ENCODE measurements at places on chromosomes 3 and 15. TPM values are rescaled to one million over a fixed set of nuclear protein-coding genes. Genes with fewer than 3 reads are reported as not detected.

- no peak for DNase-seq
Observed at GRCh38 chr3:78818161-78818985, 949.4 kb downstream of the ROBO1 start.

GRCh38 chr3:190718671-190719070 lies 143.8 kb downstream of the GMNC start:
- no peak for DNase-seq

GRCh38 chr15:36659917-36660316 lies 80.5 kb downstream of the CDIN1 start:
- DNase-seq, result no peak

The AGBL1 gene
- total RNA-seq, result not detected

GRCh38 chr3:168416446-168416845 lies 320.7 kb upstream of the GOLIM4 start:
- no peak for DNase-seq

DNA sequence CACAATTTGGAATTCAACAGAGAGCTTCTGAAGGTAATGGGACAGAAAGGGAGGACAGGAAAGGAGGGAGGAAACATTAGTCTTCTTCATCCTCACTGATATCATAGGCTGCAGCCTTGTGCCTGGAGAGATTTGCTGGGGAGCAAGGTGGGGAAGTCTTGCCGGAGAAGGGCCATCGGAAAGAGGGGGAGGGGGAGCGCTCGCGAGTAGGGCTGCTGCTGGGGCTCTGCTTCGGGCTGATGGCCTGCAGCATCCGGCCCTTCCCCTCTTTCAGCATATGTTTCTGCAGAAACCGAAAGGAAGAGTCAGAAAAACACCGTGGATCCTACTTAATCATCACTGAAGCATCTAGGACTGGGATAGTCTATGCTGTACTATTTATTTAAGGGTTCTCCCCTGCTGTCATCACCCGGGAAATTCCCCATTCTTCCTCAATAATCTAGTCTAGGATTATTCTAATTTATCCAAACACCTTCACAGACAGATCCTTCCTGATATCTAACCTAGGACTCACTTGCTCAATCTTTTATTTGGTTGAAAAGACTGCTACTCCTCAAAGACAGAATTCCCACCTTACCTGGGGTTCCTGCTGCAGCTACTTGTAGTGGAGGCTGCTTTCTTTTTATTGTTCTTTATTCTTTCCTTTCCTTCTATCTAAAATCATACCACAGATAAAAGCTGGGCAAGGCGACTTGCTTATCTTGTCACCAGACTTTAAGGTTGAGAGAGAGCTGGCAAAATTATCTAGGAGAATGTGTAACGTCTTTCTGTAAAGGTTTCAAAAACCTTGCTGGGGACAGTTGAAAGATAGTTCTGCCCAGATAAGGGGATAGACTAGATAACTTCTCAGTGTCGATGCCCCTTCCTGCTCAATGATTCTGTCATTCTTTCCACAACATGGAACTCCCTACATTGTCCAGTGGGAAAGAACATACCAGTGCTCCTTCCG lies 22.6 kb downstream of the SLC51A start:
- no peak for DNase-seq

DNA sequence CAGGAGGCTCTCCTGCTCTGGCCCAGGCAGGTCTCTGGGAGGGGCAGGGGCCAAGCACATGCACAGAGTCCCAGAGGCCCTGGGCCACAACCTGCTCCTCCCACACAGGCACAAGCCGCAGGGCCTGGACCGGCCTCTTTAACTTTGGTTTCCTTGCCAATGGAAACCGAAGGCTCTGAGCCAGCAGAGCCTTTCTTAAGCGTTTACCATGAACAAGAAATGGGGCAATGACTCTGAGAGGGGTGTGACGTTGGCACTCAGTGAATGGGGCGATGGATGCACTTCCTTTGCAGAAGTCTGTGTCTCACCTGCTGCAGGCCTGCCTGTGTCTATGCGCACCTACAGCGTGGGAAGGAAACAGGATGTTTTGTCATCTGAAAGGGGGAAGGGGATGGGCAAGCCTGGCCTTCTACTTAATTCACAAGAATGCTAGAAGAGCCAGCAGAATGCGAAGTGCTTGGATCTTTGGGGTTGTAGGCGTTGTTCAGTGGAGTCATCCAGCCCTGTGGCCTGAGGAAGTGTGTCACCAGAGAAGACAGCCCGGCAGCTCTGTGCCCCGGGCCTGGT lies 41.8 kb downstream of the IFT122 start:
- no peak for DNase-seq

DNA sequence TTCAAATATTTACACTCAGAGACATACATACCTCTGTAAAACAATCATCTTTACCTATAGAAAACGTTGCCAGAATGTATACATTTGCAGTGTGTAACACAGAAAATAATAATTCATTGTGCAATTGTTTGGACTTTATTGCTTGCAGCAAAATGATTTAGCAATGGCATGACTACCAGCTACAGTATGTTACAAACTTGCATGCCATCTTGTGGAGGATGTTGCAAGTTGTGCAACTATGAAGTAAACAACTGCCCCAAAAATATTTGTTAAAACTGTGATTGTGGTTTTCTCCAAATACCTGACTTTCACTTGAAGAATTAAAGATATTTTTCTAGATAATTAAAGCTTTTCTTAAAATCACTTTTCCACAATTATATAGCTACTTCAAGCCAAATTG lies 27.1 kb upstream of the C3orf49 start:
- DNase-seq, result no peak

The TMEM108 gene
- total RNA-seq, result 6.7 TPM

GRCh38 chr3:130424837-130425236 lies 79.4 kb downstream of the COL6A5 start:
- no peak for DNase-seq

GRCh38 chr3:1381647-1382036 lies 288.8 kb downstream of the CNTN6 start:
- DNase-seq, result no peak

- DNase-seq, result no peak
Observed at GRCh38 chr15:85172846-85173490, 191.3 kb downstream of the PDE8A start.

DNA sequence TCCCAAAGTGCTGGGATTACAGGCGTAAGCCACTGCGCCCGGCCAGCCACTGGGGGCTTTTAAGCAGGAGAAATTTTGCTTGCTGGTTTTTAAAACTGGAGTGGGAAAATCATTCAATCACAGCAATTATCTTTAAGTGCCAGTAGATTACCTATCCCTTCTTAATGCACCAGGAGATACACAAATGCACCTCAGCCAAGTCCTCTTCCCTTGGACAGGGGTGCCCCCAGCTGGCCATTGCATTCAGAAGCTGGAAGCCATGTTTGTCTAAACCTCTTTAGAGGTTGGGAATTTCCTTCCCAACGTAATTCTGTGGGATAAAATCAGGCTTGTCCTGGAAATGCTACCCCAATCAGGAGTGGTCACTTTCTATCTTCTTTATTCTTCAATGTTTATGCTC lies 26.6 kb downstream of the MIX23 start:
- DNase-seq, result no peak

DNA sequence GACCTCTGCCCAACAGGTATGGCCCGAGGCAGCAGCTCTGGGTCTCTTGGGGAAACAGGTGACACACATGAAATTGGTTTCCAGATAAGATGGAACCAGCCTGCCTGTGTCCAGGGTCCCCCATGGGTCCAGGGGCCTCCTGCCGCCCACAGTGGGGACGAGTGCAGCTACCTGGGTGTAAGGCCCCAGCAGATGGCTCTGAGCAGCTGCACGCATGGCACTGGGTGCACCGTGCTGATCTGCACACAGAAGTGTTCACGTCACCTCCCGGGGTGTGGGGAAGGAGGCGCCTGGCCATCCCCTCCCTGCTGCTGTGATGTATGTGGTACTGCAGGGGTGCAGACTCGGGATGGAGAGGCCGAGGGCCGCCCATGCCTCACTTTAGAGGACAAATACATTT lies 63.6 kb downstream of the NIPA2 start:
- no peak for DNase-seq

The MESP2 gene
- not detected for total RNA-seq

DNA sequence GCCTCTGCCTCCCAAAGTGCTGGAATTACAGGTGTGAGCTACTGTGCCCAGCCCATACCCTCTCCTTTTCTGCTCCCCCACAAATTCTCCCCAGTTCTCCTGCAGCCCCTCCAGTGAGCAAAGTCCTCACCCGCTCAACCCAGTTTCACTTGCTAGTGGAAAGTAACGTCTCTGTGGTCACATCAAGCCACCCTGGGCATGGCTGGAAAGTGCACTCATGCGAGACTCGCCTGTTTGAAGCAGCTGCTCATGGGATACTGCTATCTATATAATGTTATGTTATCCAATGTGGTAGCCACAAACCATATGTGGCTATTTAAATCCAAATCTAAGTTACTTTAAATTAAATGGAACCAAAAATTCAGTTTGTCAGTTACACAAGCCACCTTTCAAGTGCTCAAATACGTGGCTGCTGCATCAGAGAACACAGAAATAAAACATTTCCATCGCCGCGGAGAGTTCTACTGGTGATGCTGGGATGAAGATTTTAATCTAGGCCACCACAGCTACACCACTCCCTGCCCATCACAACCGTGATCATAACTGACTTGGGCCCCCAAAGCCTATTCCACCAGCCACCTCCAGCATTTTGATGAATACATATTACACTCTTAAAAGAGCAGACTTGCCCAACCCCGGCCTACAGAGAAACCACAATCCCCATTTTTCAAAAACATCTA lies 119.4 kb downstream of the LIPC start:
- no peak for DNase-seq

GRCh38 chr3:3086239-3086638 lies 23.9 kb downstream of the IL5RA start:
- DNase-seq, result no peak

- DNase-seq, result no peak
Observed at GRCh38 chr3:130686833-130687232, 59.8 kb downstream of the PIK3R4 start.

DNA sequence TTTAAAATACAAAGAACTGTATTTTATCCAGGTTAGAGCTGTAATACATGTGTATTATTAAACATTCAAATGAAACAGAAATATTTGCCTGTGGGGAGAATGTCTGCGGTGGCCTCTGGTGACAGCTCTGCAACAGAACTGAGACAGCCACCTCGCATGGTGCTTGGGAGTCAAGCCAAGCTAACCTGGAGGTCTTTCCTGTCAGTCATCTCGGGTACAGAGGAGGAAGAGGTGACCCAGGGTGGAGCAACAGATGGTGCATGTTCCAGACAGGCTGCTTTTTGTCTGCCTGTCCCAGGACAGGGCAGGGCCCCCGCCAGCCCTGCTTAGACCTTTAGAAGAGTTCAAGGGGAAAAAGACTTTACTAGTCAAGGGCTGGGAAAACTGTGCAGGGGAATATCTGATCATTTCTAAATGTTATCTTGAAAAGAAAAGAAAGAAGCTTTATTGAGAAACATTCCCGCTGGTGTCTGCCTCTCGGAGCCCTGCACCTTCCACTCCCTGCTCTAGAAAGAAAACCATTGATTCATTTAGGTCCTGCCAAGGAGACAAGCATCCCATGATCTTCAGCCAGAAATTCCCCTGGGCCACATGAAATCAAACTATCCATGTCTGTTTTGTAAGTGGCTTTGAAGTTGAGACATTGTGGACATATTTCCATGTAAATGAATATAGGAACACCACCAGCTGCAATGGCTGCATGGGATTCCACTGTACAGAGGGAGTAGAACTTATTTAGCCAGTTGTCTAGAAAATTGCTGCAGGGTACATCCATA lies 5.5 kb upstream of the NR2E3 start:
- no peak for DNase-seq

- no peak for DNase-seq
Observed at GRCh38 chr3:30692498-30693130, 86.2 kb downstream of the TGFBR2 start.
